ENCODE measurements at places on chromosomes 12 and 14.

GRCh38 chr12:89155826-89156225 lies 196.5 kb downstream of the DUSP6 start:
- no peak for DNase-seq

DNA sequence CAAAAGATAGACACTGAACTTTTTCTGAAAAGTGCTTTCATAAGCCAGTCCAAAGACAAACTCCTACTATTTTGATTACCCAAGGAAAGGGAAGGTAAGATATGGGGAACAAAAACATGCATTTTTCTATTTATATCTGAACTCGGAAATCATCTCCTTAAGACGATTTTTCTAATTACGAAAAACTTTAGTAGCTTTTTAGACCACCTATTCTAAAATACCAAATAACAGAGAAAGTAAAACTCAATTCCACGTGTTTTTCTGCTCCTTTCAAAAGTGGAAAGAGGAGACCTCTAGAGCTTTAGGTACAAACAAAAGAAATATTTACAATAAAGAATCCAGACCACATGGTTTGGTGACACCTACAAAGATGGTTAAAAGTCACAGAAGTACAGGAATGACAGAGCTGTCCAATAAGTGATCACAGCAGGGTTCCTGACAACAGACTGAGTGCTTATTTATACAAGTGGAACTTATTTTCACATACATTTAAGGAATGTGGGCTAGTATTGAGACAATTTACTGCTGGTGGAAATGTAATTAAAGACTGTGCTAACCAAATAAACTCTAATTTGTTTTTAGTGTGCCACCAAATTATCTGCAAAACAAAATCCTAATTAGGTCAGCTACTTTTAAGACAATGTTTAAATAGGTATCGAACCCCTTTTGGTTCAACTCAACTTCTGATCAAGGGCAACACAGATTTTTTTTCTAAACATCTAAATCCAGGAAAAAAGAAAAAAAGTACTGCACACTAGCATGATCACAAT lies 2.4 kb downstream of the LRIG3 start:
- no peak for DNase-seq

DNA sequence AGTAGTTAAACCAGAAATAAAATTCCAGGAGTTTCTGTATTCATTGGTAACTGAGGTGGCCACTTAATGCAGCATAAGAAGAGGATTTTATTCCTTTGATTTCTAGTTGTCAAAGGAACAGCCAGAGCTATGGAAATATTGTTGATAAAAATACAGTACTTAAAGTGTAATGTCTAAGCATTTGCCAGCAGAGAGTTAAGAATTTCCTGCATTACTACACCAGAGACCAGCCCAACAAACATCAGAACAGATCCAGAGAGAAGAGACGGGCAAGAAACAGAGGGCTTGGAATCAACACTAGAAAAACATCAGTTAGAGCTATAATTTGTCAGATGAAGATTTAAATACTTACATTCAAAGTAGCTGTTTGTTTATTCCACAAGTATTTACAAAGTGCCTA lies 77.9 kb downstream of the ST8SIA1 start:
- DNase-seq: no peak

DNA sequence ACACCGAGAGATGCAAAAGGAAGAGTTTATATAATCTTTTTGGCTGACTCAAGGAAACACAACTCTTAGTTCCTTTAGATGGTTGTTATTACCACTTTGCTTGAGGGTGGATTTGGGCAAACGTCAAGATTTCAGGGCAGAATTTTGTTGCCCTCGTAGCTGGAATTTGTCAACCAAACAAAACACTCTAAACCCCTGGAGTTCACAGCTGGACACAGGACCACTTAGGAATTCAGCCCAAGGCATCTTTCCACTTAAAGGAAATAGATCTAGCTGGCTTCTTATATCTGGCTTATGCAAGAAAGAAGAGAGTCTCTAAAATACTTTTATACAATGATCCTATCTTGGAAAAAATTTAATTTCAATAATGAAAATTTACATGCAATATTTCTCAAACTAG lies 237.8 kb upstream of the LRIG3 start:
- DNase-seq: no peak

GRCh38 chr14:89779707-89780106 lies 174.8 kb downstream of the EFCAB11 start:
- DNase-seq: no peak

DNA sequence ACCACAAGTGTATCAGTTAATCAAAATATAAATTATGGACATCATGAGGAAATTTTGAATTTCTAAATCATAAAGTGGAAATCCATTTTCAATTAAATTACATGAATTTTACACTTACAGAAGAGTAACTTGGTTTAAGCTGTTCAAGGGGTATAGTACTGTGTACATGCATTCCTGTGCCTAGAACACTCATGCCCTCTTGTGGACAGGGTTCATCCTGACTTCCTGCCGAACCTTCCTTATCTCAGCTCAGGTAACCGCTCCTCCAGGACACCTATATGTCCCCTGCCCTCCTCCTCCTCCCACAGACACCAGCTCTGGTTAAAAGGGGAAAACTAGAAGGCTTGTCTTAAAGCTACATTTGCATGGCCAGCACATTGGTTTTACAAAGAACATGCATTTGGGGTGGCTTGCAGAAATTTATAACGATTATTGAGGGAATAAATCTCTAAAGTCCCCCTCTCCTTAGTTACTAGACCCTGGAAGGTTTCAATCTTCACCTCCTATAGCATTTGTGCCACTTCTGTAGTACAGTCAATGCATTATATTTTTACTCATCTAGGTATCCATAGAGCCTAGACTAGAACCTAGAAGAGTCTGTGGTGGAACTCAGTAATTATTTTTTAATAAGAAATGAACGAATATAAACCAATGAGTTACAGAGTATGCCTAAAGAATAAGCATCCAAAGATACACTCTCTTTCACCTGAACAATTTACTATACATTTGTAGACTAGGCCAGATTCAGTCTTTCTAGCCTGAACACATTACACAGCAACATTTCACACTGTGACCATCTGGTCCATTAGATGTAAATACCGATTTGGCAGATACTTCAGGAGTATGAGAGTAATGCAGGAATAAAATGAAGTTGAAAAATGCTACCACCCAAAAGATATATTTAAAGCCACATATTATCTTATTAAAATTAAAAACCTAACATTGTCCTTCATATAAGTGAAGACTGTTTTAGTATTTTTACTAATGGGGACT lies 345.6 kb downstream of the PAWR start:
- DNase-seq: no peak
